Spleen (tissue), 13 donors: ENCODE measurements at places on chromosomes 4 and X. TPM values are rescaled to one million over a fixed set of nuclear protein-coding genes. Genes with fewer than 3 reads are reported as not detected.

Gene DUSP9
- not detected for polyA plus RNA-seq

Gene NPNT
- polyA plus RNA-seq: 7.2 TPM

Gene NOX1
- not detected for polyA plus RNA-seq

Gene SMR3B
- polyA plus RNA-seq: not detected

Gene SLC26A1
- 0.30 TPM for polyA plus RNA-seq

Gene TMEM164
- 7.5 TPM for polyA plus RNA-seq

Gene OTC
- 0.05 TPM for polyA plus RNA-seq

Gene ZFP92
- 0.83 TPM for polyA plus RNA-seq

Gene SPANXN4
- polyA plus RNA-seq: not detected

DNA sequence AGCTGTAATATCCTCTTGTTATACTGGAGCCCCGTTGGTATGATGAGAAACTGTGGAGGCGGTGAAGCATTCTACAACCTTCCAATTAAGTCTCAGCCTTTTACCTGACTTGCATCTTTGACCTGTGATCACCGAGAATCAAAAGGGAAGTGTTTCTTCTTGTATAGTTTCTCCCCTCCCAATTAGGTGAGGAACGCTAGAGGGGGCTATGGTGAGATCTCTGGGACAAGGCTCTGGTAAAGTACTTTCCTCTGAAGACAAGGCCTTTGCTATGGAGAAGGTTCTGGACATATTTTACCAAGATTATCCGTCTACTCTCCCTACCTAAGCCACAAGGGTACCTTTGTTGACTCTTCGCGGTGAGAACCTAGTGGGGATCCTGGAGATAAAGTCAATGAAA, 111.3 kb downstream of the CBLL2 start:
- DNase-seq: no peak

GRCh38 chr4:42519803-42520417, 122.6 kb downstream of the SHISA3 start:
- DNase-seq: no peak

- peak; percentile 82 for DNase-seq
Observed at GRCh38 chr4:36351082-36351666, 69.8 kb downstream of the DTHD1 start.

DNA sequence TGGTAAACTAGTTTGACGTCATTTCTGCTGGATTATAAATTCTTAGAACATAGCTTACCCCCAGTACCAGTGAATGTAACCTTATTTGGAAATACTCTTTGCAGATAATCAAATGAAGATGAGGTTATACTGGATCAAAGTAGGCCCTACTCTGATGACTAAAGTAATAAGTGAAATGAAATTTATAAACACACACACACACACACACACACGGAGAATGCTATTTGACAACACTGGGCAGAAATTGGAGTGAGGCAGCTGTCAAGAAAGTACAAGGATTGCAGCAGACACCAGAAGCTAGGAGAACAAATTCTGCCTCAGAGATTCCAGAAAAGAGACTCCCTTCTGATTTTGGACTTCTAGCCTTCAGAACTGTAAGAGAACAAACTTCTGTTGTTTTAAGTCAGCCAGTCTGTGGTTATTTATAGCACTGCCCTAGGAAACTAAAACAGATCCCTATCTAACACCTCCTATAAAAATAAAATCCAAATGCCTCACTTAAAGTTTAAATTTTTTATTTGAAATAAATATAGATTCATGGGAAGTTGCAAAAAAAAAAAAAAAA, 448.6 kb downstream of the PCDH18 start:
- DNase-seq: no peak

GRCh38 chr4:22474636-22475310, 41.1 kb downstream of the ADGRA3 start:
- no peak for DNase-seq

GRCh38 chr4:86043755-86044592, 315.9 kb downstream of the MAPK10 start:
- no peak for DNase-seq

GRCh38 chrX:117455787-117456186, 660.8 kb downstream of the KLHL13 start:
- DNase-seq: no peak

DNA sequence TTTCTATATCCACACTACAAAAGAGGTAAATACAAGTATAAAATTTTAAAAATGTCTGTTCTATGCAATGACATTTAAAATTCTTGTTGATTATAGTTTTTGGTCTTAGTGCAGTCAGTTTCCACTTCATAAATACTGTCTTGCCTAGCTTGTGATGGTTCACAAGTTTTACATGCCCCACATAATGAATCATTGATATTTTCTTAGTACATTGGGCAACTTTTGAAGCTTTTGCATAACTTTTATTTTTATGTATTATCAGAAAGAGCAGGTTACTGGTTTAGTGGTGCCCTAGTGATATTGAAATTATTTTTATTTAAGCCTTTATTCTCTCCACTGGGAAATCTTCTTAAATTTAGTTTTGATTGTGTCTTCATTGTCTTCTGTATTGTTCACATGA, 388.0 kb downstream of the CCSER1 start:
- DNase-seq: no peak

- no peak for DNase-seq
Observed at GRCh38 chr4:108979759-108980158, 216.9 kb upstream of the ETNPPL start.

DNA sequence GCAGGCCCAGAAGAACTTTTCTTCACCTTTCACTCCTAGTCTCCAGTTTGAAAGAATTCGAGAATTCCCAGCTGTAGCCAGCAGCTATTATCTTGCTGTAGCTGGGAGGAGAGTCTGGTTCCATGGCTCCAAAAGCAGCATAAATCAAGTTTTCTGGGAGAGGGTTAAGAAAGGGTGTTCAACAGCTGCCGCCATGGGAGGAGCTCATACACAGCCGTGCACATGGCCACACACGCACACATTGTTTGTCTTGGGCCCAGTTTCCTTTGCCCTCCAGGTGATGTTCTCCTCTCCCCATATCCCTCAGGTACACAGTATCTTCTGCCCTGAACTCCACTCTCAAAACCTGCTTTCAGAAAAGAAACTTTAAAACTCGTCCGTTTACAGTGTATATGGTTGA, 4.1 kb upstream of the GPC3 start:
- no peak for DNase-seq

DNA sequence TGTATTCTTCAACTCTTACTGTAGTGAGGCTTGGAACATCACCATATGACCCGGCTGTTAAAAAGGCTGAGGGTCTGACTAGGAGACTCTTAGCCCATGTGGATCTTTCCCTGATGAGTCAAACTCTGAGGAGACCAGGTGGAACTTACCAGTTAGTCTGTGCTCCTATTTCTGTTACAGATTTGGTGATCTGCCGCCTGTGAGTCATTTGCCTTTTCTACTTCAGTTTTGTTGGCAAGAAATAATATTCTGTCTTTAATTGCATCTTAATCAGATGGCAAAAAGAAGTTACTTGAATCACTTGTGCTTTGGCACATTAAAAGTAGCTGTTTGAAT, 48.4 kb downstream of the MTM1 start:
- DNase-seq: no peak

DNA sequence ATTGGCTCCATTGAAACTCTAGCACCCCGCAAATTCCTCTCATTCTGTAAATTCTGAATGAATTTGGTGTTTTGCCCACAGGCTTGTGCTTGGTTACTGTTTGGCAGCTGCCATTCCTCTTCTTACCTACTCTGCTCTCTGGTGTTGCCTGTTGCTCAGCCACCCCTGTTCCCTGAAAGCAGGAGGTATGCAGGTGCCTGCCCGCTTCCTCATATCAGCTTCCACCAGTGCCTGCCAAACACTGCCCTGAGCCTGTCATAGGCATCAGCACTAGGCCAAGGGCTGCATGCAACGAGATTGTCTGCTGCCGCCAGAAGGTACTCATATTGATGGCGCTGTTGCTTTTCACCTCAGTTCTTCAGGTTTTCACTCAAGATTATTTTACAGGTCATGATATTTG, 978.1 kb downstream of the C4orf33 start:
- DNase-seq: no peak

DNA sequence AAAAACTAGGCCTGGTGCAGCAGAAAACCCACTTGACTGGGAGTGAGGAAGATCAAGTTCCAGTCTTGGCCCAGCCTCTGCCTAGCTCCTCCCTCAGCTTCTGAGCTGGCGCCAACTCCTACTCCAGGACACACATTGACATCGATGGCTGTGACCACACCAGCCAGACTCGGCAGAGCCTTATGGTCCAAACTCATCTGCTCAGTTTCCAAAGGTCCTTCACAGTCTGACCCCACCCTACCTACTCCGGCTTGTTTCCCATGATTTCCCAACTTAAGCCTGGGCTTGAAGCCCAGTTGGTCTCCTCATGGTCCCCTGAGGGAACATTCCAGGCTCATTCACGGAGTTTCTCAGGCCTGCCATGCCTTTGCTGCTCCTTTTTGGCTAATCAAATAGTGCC, 10.1 kb downstream of the ELF4 start:
- no peak for DNase-seq

DNA sequence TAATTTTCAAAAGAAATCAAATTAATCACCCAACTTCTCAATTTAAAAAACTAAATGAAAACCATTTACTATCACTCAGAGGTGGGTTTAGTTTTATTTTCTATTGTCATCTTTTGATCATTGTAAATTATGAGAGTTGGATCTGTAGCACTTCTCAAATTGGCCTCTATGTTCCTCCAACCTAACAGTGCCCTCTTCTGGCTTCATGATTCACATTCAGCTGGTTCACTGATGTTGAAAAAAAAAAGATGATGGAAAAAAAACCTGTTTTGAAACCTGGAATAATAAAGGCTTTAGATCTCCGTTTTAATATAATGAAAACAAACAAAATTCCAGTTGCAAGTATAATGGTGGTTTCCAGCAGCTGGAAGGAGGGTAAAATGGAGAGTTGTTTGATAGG, 2.4 kb upstream of the NBDY start:
- DNase-seq: no peak

GRCh38 chrX:150547375-150548115, 20.9 kb upstream of the MTM1 start:
- DNase-seq: peak; percentile 93

DNA sequence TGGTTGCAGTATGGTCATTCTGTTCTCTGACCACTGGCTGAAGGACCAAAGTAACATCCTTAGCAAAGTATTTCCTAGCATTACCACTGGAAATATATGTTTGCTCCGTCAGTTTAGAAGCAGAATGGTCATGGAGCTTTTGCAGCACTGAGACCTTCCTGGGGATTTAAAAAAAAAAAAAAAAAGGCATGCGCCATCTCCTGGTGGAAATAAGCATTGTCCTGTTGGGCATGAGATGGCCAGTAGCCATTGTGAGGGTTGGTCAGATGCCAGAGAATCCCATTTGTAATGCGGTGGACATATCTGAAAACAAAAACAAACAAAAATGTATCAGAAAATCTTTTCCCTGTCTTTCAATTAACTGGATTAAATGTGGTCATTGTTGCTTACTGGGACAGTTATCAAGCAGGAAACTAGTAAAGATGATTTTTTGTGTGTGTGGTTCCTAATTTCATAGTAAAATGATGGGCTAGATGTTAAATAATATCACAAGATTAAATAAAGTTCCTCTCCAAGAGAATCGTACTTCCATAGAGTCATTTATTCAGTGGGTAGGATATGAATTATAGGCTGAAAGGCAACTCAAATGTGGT, 139.6 kb downstream of the SOWAHB start:
- DNase-seq: no peak

- no peak for DNase-seq
Observed at GRCh38 chr4:141447761-141448160, 188.6 kb upstream of the IL15 start.

- no peak for DNase-seq
Observed at GRCh38 chr4:42119886-42120285, 32.6 kb downstream of the BEND4 start.

- no peak for DNase-seq
Observed at GRCh38 chr4:24885342-24885741, 27.5 kb downstream of the CCDC149 start.

GRCh38 chr4:75566911-75567310, 11.0 kb downstream of the ODAPH start:
- no peak for DNase-seq
